Foreskin keratinocyte (primary cell): ENCODE measurements at places on chromosomes 6 and 20. TPM values are rescaled to one million over a fixed set of nuclear protein-coding genes. Genes with fewer than 3 reads are reported as not detected.

LY6G5C gene
- total RNA-seq = 0.53 and 1.1 TPM in 2 replicates

ITPA gene
- 47.2 and 58.0 TPM in 2 replicates for total RNA-seq

CCM2L gene
- not detected in 2 replicates for total RNA-seq

SLC17A9 gene
- 0.25 and 0.34 TPM in 2 replicates for total RNA-seq

ZNF391 gene
- 3.5 and 3.8 TPM in 2 replicates for total RNA-seq

TNFRSF6B gene
- total RNA-seq = 189 and 224 TPM in 2 replicates

ACSS1 gene
- total RNA-seq = 4.6 and 4.7 TPM in 2 replicates

TTK gene
- 31.7 and 38.8 TPM in 2 replicates for total RNA-seq

RAD21L1 gene
- not detected in 2 replicates for total RNA-seq

UTRN gene
- 40.2 and 45.6 TPM in 2 replicates for total RNA-seq

VPS16 gene
- total RNA-seq = 25.8 and 28.1 TPM in 2 replicates

TRIM15 gene
- total RNA-seq = not detected in 2 replicates

RAMACL gene
- total RNA-seq = 0.17 and 0.18 TPM in 2 replicates

EBF4 gene
- total RNA-seq = 0.46 and 0.78 TPM in 2 replicates

GGTLC1 gene
- total RNA-seq = not detected in 2 replicates

GPX5 gene
- total RNA-seq = not detected in 2 replicates

IRF4 gene
- not detected in 2 replicates for total RNA-seq

MEI4 gene
- total RNA-seq = not detected in 2 replicates

HLA-DQB1 gene
- total RNA-seq = 1.7 and 3.3 TPM in 2 replicates

PRRT1 gene
- total RNA-seq = 0.21 and 0.37 TPM in 2 replicates

SLC32A1 gene
- total RNA-seq = not detected in 2 replicates

BHLHE23 gene
- total RNA-seq = not detected in 2 replicates
